Activated T-helper 17 cell treated with anti-CD3 and anti-CD28 coated beads, Interleukin-2, amount 50 U/mL, for 72 hours (primary cell): ENCODE measurements at places on chromosomes 7 and 10. TPM values are rescaled to one million over a fixed set of nuclear protein-coding genes. Genes with fewer than 3 reads are reported as not detected.

- no peaks in the 10 kb centered on the region for H3K4me1 ChIP-seq
- H3K27me3 ChIP-seq = no peaks in the 10 kb centered on the region
- H3K36me3 ChIP-seq = no peaks in the 10 kb centered on the region
- H3K27ac ChIP-seq = no peak overlapping the region
Measured at GRCh38 chr10:86693721-86694369, 25.5 kb downstream of the LDB3 start.

DNA sequence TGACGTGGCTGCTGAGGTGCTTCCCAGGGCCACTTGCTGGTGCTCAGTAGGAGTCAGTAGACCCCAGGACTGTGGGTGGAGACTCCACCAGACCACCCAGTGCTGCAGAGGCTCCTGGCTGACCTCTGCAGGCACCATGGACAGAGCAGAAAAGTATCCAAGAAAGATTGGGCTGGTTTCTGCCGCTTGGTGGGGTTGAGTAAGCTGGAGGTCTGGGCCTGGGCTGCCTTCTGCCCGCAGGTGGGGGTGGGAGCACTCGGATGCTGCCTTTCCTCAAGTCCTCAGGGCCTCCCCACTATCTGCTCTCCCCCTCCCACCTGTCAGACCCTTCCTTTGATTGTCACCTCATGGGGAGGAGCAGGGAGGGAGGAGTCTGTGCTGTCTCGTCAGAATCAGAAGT is 91.6 kb downstream of the WDR37 start:
- peaks cover 8% of the 10 kb centered on the region for H3K27me3 ChIP-seq
- no peak for ATAC-seq
- peaks cover 5% of the 10 kb centered on the region for H3K4me1 ChIP-seq
- no peak overlapping the region for H3K4me3 ChIP-seq
- H3K36me3 ChIP-seq = no peaks in the 10 kb centered on the region
- H3K27ac ChIP-seq = no peak overlapping the region

DNA sequence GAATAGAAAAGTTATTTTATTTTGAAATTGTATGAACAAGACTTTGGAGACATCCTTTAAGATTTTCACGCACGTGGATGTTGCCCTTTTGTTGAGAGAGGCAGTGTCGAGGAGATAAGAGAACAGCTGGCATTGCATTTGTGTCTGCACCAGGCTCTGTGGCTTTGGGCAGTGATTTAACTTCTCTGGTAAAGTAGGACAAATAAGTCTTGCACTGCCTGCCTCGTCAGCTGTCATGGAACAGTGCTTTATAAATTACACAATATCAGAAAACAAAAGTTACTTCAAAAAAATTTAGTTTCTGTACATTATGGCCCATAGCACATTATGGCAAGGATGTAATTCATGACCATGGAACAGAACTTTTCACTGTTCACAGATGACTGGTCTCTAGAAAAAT is 20.1 kb downstream of the SNX10 start:
- no peak overlapping the region for H3K27ac ChIP-seq
- no peak for ATAC-seq
- peaks cover 33% of the 10 kb centered on the region for H3K36me3 ChIP-seq
- no peaks in the 10 kb centered on the region for H3K4me1 ChIP-seq

- H3K4me1 ChIP-seq = no peaks in the 10 kb centered on the region
- H3K27me3 ChIP-seq = peaks cover 3% of the 10 kb centered on the region
- no peak overlapping the region for H3K4me3 ChIP-seq
- H3K27ac ChIP-seq = no peak overlapping the region
- ATAC-seq = no peak
- no peaks in the 10 kb centered on the region for H3K36me3 ChIP-seq
Measured at GRCh38 chr7:104035351-104035750, 45.9 kb upstream of the RELN start.

DNA sequence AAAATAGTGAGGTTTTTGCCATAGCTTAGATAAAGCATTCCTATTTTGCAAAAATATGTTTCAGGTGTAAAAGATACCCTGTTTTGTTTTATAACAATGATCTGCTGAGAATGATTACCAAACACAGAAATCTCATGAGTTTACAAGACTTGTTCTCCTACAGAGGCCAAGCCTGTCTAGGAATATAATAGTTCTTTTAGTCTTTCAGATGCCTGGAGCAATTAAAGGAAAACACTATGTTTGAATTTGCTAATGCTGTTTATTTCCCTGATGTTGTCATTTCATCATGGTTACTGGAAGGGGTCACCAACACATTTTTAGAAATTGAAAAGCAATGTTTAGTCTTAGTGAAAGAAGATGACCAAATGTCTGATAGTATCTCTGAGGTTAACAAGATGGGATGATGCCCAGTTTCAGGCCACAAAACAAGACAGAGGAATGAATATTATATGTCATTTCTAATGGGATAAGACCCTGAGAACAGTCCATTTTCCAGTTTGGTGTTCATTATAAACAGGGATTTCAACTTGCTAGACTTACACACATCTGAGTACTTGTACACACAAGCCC is 559.9 kb downstream of the INHBA start:
- H3K4me1 ChIP-seq = no peaks in the 10 kb centered on the region
- ATAC-seq = no peak
- H3K27ac ChIP-seq = no peak overlapping the region
- H3K27me3 ChIP-seq = no peaks in the 10 kb centered on the region

GRCh38 chr10:33195608-33196376 is 138.7 kb downstream of the NRP1 start:
- H3K36me3 ChIP-seq = no peaks in the 10 kb centered on the region
- H3K27me3 ChIP-seq = peaks cover 4% of the 10 kb centered on the region
- H3K4me3 ChIP-seq = no peak overlapping the region
- ATAC-seq = no peak

DNA sequence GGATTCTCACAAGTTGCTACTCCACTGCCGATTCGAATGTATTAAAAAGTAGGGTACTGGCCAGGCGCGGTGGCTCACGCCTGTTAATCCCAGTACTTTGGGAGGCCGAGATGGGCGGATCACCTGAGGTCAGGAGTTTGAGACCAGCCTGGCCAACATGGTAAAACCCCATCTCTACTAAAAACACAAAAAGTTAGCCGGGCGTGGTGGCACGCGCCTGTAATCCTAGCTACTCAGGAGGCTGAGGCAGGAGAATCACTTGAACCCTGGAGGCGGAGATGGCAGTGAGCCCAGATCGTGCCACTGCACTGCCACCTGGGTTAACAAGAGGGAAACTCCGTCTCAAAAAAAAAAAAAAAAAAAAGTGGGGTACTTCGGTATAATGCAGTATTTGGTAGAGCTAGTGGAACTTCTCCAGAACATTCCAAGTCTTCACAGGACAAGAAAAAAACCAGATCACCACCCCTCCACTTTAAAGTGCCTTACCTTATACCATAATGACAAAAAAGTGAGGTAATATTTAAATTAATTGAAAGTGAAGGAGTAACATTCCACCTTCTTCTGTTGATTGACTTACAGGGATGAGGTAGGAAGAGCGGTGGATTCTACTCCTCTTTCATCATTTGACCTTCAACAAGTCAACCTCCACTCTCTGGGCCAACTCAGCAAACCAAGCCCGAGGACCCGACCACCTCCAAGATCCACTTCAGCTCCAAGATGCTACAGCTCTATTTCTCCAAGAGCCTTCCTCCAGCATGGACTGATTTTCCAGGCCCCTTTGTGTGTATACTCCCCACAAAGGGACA is 2.0 kb downstream of the BAZ1B start:
- H3K4me1 ChIP-seq = peaks cover 25% of the 10 kb centered on the region
- no peaks in the 10 kb centered on the region for H3K27me3 ChIP-seq
- peak overlapping the region; percentile 92 for H3K27ac ChIP-seq
- H3K4me3 ChIP-seq = peak overlapping the region; percentile 90
- ATAC-seq = no peak

GRCh38 chr10:110022716-110023504 is 15.1 kb downstream of the ADD3 start:
- H3K36me3 ChIP-seq = no peaks in the 10 kb centered on the region
- peak overlapping the region; percentile 13 for H3K27ac ChIP-seq
- ATAC-seq = no peak
- H3K27me3 ChIP-seq = no peaks in the 10 kb centered on the region

DNA sequence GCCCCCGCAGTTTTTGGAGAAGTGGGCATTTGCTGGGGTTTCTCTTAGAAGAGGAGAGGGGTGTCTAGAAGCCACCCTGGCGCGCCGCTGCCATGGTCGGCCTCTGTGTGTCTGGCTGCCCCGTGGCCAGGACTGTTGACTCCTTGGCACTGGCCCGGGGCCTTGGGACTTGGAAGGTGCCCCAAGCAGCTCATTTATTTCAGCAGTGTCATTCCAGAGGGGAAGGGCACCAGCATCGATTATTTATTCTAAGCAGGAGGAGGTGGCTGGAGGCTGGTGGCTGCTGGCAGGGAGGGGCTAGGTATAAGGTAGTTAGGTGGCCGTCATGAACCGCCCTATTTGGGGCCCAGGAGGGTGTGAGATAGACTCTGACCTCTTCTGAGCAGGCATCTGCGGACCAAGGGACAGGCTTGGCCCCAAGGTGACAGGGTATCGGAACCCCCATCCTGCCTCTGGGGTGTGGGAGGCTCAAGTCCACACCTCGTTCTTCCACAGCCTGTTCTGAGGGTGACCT is 1.6 kb downstream of the GTF2IRD1 start:
- no peaks in the 10 kb centered on the region for H3K27me3 ChIP-seq
- no peak overlapping the region for H3K27ac ChIP-seq
- peaks cover 10% of the 10 kb centered on the region for H3K4me1 ChIP-seq
- no peaks in the 10 kb centered on the region for H3K36me3 ChIP-seq

DNA sequence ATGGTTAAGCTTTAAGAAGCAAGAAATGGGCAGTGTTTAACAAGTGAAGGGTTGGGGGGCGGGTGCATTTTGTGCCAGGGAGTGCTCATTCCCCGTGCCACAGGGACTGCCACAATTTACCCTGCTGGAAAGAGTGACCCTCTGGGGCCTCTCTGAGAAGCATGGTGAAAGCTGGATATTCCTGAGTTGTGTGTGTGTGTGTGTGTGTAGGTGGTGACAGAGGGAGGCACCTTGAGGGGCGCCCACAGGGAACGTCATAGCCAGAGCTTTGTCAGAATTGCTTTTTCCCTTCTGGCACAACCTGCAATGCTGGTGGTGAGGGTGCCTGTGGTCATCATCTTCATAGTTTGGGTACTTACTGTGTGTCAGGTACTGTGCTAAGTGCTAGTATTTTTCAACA is 2.5 kb upstream of the WDR86 start:
- no peak overlapping the region for H3K4me3 ChIP-seq
- no peaks in the 10 kb centered on the region for H3K36me3 ChIP-seq
- H3K27ac ChIP-seq = no peak overlapping the region
- no peak for ATAC-seq
- peaks cover 22% of the 10 kb centered on the region for H3K4me1 ChIP-seq

DNA sequence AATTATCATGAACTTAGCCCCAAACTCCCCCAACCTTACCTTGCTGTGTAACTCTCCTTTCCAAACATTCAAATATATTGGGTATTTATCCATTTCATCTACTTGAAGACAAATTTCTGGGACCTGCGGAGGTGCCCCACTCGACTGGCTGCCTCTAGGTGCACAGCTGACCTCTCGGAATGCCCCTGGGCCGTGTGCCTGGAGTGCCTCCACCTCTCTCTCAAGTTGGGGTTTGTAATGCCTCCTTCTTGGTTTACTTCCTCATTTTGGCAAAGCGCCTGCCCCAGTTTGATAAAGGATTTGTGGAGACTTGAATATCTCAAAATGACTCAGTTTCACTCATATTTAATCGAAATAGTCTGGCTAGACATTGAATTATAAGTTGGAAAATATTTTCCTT is 16.6 kb downstream of the ZNF777 start:
- H3K27me3 ChIP-seq = no peaks in the 10 kb centered on the region
- peak overlapping the region; percentile 46 for H3K27ac ChIP-seq
- no peak overlapping the region for H3K4me3 ChIP-seq
- H3K4me1 ChIP-seq = no peaks in the 10 kb centered on the region

GRCh38 chr10:14949291-14949690 is 4.6 kb downstream of the DCLRE1C start:
- H3K4me3 ChIP-seq = no peak overlapping the region
- no peaks in the 10 kb centered on the region for H3K27me3 ChIP-seq
- no peak for ATAC-seq
- peaks cover 61% of the 10 kb centered on the region for H3K36me3 ChIP-seq

DNA sequence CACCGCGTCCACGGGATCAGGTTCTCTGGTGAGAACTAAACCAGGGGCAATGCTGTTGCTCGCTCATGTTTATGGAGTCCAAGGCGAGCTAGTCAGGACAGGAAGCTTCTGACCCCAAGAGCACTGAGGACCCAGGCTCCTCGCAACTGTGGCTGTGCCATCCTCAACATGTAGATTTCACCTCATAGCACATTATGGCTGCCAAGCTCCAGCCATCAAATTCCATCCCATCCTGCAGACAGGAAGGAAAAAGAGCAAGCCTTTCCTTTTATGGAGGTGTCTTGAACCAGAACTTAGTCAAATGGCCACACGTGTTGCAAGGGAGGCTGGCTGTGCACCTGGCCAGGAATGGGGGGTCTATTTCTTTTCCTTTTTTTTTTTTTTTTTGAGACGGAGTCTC is 16.1 kb upstream of the NKX6-2 start:
- H3K27ac ChIP-seq = no peak overlapping the region
- no peaks in the 10 kb centered on the region for H3K4me1 ChIP-seq
- H3K27me3 ChIP-seq = peaks cover 3% of the 10 kb centered on the region
- no peaks in the 10 kb centered on the region for H3K36me3 ChIP-seq

ANKRD22 gene
- total RNA-seq = 5.9 TPM

SMNDC1 gene
- 35.8 TPM for total RNA-seq

PLEKHS1 gene
- total RNA-seq = not detected

MYL10 gene
- total RNA-seq = not detected

ADRA2A gene
- not detected for total RNA-seq

ELFN1 gene
- 0.06 TPM for total RNA-seq

SPDYE11 gene
- not detected for total RNA-seq

NME8 gene
- not detected for total RNA-seq

LRRTM3 gene
- not detected for total RNA-seq

NUPR2 gene
- not detected for total RNA-seq

CYP2C19 gene
- total RNA-seq = not detected

ECHDC3 gene
- 1.5 TPM for total RNA-seq

MKX gene
- not detected for total RNA-seq
